ENCODE measurements at places on chromosomes 1 and 21.

DNA sequence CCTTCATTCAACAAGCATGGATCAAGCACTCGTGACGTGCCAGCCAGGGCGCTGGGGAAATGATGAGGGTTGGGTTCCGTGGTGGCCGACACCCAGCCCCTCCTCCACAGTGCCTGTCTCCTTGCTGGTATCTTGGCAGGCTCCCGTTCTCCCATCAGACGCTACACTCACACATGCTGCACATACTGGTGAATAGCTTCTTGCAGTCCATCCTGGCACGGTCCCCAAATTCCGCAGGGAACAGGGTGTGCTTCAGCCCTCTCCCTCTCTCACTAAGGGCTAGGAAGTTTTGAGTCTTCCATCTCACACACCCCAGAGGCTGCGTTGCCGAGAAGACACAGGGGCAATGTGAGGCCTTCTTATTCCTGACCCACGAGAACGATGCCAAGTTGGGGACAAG lies 10.1 kb upstream of the MEF2D start:
- no peak for DNase-seq

DNA sequence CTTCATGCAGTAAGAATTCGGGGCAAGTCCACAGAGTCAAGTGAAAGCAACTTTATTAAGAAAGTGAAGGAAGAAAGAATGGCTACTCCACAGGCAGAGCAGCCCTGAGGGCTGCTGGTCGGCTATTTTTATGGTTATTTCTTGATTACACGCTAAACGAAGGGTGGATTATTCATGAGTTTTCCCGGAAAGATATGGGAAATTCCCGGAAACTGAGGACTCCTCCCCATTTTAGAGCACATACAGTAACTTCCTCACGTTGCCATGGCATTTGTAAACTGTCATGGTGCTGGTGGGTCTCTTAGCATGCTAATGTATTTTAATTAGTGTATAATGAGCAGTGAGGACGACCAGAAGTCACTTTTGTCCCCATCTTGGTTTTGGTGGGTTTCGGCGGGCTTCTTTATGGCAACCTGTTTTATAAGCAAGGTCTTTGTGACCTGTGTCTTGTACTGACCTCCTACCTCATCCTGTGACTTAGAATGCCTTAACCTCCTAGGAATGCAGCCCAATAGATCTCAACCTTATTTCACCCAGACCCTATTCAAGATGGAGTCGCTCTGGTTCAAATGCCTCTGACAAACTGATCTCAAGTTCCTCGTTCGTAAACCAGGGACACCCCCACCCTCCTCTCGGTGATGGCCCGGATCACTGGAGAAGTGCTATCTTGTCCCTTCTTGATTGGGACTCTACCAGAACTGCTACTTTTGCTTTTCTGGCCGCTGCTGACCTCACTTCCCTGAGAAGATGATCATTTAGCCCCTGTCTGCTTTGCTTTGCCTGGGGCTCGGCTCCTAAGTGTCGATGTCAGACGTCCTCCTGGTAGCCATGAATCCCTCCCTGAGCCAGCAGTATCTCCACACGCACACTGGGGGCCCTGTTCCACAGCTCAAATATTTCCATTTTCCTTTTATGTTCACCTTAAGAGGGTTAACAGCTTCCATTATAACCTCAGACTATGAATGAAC lies 48.8 kb downstream of the CLSTN1 start:
- DNase-seq: no peak

- DNase-seq: no peak
Observed at GRCh38 chr1:209542585-209542984, 40.9 kb upstream of the CAMK1G start.

DNA sequence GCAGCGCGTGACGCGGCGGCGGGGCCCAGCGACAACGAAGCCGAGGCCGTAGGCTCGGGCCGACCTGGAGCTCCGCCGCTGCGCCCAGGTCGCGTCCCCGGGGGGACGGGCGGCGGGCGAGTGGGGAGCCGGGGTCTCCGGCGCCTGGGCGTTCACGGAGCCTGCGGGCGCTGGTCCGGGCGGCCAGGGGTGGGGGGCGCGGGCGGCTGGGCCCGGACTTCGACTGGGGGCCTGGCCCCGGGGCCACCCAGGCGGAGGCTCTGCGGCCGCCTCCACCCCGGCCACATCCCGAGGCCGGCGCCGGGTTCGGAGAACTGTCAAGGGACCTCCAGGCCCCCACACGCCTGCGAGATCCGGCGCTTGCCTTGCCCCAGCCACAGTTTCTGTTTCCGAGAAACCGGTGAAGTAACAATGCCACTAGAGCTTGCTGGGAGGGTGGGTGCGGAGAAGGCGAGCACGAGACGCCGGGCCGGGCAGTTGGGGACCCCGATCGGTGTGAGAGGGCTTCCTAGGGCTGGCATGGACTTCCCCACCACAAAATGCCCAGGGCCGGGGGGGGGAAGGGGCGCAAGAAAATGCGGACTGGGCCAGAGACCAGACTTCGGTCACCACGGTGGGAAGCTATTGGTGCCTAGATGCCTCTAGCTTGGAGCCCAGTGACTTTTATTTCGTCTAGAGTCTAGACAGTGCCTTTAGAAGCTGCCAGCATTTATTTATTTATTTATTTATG lies 501 bp downstream of the FBXO6 start:
- no peak for DNase-seq

DNA sequence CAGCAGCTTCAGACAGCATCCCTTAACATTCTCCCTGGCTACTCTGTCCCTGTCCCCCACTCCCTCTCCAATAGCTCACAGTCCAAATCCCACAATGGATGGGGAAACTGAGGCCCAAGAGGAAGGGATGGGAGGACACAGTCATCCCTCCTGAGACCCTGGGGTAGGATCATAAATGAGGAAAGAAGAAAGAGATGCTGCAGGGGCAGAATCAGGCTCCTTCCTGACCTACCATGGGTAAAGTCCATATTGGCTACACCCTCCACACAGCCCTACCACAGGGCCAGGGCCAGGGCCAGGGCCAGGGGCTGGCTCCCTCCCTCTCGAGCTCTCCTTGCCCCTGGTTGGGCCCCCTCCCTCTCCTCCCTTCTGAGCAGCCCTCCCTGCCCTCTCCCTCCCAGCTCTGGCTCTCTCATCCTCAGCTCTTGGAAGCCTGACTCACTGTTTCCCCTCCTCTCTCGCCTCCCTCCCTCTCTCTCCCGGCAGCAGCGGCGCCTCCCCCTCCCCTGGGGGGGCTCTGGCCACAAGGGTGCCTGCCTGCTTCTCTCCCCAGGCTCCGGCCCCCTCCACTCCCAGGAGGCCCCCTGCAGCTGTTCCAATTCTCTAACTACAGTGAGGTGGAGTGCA lies 4.9 kb downstream of the AHDC1 start:
- DNase-seq: no peak

DNA sequence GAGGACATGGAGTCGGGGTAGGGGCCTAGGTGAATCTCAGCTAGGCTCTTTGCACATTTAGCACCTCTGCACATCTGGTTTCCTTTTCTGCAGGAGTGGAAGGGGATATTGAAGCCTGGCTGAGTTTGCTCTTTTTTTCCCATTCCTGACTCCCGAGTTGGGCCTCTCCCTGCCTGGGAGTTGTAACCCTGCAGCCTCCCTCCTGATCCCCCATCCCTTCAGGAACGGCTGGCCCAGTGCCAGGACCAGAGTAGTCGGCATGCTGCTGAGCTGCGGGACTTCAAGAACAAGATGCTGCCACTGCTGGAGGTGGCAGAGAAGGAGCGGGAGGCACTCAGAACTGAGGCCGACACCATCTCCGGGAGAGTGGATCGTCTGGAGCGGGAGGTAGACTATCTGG lies 836 bp downstream of the OLFML3 start:
- DNase-seq: no peak

- DNase-seq: no peak
Observed at GRCh38 chr1:203278082-203278884, 27.0 kb upstream of the BTG2 start.

GRCh38 chr1:8376358-8376840 lies 58.5 kb downstream of the SLC45A1 start:
- no peak for DNase-seq

DNA sequence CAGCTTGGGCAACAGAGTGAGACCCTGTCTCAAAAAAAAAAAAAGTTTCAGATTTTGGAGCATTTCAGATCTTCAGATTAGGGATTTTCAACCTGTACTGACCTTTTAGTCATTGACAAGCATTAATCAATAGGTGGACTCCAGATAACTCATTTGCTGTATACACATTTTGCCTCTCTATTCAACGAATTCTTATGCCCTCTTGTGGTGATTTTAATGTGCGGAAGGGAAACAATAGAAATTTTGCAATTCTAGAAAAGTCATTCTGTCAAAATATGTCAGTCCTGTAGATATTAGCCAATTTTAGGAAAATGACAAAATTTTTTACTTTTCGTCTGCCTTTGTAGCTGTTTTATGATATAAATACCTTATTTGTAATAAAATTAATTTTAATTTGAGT lies 11.6 kb upstream of the OR2G2 start:
- no peak for DNase-seq
